ENCODE measurements at places on chromosomes 12 and 14.
A peak's percentile ranks its signal among the peaks of the same experiment; 100 is the strongest.

- peak; percentile 18 for DNase-seq
Measured at GRCh38 chr14:67358924-67359774, 455 bp downstream of the ATP6V1D start.

- no peak for DNase-seq
Measured at GRCh38 chr12:10119066-10119465, 10.9 kb downstream of the CLEC7A start.

GRCh38 chr12:74227846-74228545 is 309.6 kb upstream of the ATXN7L3B start:
- no peak for DNase-seq

DNA sequence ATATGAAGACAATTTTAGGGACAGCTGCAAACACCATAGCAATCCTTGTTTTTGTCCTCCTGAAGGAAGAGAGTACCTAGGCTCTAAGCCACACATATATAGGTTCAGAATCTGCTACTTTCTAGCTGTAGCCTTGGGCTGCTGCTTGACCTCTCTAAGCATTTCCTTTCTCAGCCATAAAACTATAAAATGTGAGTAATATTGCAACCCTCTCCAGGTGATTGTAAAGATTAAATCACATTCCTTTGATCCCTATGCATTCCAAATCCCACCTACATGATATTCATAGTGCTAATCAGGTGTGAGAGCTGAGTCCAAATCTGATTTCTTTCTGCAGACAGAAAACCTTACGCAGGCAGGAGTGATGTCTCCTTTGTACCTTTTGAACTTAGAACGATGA is 913.5 kb downstream of the VRK1 start:
- no peak for DNase-seq

DNA sequence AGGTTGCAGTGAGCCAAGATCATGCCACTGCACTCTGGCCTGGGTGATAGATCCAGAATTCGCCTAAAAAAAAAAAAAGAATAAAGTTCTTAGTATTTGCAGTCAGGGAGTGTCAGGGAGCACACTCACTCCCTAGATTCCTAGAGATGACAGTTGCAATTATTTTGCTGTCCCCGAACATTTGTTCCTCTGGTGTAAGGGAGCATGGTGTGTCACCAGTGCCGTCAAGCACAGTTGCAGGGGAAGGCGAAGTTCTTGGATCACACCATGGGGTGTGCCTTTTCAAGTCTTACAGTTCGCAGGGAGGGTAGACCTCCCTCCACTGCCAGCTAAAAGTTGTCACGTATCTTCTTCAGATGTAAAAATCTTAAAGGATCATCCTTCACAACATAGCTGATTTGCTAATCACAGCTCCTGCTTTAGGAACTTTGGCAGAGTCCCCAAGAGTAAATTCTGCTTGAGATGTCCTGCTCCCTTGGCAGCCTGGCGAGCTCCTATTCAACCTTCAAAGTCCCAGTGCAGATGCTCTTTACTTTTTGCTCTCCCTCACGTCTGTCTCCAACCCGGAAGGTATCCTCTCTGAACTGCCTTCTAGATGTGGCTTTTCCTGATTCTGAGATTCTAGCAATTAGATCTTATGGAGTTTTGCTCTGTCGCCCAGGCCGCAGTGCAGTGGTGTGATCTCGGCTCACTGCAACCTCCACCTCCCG is 11.3 kb downstream of the ACACB start:
- no peak for DNase-seq

- no peak for DNase-seq
Measured at GRCh38 chr14:34355584-34356263, 106.3 kb downstream of the SPTSSA start.

- DNase-seq = no peak
Measured at GRCh38 chr12:121355818-121356217, 3.6 kb upstream of the ANAPC5 start.

DNA sequence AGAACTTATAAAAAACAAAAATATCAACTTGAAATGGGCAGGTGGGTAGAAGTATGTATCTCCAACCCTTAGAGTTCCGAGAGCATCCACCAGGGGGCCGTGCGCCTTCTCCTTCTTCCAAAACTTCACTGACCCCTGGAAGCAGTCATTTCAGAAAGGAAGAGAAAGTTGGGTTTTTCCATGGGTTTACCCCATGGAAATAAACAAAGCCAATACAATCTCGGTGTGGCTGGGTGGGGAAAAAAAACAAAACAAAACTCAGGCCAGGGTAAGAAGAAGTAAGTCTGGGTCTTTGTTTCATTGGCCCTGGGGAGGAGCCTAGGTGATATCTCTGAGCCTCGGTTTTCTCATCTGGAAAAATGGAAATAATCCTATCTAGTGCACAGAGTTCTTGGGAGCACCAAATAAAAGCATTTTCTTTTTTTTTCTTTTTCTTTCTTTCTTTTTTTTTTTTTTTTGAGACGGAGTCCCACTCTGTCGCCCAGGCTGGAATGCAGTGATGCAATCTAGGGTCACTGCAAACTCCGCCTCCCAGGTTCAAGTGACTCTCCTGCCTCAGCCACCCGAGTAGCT is 33.6 kb upstream of the HNF1A start:
- no peak for DNase-seq

Measured in retinal pigment epithelial cell (primary cell).